ENCODE measurements at places on chromosomes 12 and 14.

DNA sequence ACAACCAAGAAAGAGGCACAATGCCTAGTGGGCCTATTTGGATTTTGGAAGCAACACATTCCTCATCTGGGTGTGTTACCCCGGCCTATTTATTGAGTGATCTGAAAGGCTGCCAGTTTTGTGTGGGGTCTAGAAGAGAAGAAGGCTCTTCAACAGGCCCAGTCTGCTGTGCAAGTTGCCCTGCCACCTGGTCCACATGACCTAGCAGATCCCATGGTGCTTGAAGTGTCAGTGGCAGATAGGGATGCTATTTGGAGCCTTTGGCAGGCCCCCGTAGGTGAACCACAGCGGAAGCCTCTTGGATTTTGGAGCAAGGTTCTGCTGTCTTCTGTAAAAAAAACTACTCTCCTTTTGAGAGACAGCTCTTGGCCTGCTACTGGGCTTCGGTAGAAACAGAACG, 820.1 kb downstream of the TMTC2 start:
- DNase-seq, result no peak

DNA sequence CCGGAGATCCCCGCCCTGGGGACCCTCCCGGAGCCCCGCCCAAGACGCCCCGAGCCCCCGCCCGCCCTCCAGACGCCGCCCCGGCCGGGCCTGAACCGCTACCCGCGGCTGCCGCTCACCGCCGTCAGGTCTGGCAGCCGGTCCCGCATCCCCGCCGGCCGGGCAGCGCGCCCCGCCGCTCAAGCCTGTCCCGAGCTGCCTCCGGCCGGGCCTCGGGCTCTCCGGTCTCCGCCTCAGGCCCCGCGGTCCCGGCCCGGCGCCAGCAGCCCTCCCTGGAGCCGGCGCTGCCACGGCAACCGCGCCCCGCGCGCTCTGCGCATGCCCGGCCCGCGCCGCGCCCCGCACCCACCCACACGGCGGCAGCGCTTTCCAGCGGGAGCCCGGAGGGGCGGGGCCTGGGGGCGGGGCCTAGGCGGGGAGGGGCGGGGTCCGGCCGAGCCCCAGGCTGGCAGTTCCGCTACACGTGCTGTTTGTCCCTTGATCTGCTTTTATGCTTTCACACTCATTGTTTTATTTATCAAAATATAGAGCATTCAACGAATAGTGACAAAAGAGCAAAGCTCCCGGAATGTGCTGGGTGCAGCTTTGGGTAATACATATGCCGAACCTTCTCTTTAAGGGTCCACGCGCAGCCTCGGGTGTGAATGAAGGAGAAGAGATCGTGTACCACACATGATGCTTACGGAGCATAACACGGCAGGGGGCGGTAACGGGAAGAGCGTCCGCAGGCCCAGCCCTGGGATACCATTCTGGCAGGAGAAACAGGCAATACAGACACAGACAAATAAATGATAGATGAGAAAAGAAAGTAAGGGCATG, at the start of gene STX2:
STX2 (minus strand) TSS at position 300 of the 819 bp plus-strand sequence; CDS start at position 149, 151 bp downstream.
- DNase-seq, result peak; percentile 73

DNA sequence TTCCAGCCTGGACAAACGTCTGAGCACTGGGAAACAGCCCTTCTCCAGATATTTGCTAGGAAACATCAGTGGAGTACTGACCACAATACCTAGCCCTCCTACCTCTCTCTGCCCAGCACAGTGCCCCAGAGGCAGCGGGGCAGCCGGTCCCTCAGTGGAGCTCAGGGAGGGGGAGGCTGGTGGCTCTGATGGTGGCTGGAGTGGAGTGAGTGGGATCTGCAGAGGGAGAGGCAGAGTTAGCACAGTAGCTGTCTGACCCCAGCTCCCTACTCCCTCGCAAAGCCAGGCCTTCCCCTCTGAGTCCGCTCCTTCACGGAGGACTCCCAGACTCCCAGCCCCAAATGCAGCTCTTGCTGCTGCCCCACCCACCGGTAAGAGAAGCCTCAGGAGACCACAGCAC, 30.0 kb downstream of the NCKAP5L start:
- no peak for DNase-seq

DNA sequence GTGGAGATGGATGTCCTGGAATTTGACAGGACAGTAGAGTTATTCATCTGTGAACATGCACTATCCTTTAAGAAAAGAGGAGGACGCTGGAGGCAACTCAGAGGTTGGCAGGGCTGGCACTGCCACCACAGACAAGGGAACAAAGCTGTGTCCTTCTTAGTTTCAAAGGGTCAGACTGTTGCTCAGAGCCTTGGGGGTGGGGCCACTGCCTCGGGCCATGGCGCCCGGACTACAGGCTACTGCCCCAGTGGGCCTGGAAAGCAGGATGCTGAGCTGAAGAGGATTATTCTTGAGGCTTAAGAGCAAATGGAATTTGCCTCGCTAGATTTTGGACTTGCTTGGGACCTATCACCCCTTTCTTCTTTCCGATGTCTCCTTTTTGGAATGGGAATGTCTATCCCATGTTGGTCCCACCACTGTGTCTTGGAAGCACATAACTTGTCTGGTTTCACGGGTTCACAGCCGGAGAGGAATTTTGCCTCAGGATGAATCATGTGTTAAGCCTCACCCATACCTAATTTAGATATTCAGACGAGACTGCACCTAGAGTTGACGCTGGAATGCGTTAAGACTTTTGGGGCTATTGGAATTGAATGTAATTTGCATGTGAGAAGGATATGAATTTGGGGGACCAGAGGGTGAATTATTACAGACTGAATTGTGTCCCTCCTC, 114.8 kb upstream of the RFLNA start:
- DNase-seq, result no peak

- DNase-seq, result no peak
Observed at GRCh38 chr12:50660425-50660822, 103.5 kb upstream of the ATF1 start.

GRCh38 chr12:39804898-39805297, 185.3 kb upstream of the ABCD2 start:
- DNase-seq, result no peak

- DNase-seq, result no peak
Observed at GRCh38 chr12:68796399-68796798, 11.6 kb upstream of the MDM2 start.

GRCh38 chr12:52033446-52034140, 17.6 kb upstream of the NR4A1 start:
- DNase-seq, result no peak

DNA sequence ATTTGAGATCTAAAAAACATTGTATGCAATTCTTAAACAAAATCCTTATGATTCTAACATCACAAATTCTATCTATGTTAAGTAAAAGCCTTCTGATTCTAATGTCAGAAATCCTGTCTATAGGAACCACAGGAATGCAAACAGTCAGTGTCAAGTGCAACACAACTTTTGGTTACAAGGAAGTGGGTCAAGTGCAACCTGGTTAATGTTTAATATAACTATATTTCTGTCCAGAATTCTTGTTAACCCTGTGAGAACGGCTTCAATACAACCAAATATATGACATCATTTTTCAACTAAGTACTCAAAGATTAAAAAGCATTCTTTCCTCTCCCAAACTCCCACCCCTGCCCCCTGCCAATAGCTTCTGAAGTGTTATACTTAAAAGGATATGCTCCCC, 107.9 kb upstream of the PLEKHA5 start:
- no peak for DNase-seq

- DNase-seq, result no peak
Observed at GRCh38 chr12:3190101-3190500, 112.9 kb downstream of the TSPAN9 start.

DNA sequence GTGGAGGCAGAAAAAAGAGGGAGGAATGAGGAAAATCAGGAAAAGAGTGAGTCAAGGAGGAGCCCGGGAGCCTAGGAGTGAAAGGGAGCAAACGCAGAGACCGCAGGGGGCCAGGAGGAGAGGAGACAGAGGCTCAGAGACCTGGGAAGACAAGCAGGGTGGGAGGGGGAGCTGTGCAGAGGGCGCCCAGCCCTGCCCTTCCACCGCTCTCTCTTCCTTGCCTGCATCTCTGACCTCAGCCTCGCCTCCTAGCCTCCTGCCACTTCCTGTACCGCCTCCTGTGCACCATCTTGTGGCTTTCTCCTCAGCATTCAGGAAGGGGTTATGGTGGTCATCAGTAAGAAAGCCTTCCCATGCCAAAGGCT, 1.3 kb downstream of the CLSTN3 start:
- no peak for DNase-seq

- no peak for DNase-seq
Observed at GRCh38 chr12:20656600-20656999, 38.5 kb upstream of the SLCO1C1 start.

DNA sequence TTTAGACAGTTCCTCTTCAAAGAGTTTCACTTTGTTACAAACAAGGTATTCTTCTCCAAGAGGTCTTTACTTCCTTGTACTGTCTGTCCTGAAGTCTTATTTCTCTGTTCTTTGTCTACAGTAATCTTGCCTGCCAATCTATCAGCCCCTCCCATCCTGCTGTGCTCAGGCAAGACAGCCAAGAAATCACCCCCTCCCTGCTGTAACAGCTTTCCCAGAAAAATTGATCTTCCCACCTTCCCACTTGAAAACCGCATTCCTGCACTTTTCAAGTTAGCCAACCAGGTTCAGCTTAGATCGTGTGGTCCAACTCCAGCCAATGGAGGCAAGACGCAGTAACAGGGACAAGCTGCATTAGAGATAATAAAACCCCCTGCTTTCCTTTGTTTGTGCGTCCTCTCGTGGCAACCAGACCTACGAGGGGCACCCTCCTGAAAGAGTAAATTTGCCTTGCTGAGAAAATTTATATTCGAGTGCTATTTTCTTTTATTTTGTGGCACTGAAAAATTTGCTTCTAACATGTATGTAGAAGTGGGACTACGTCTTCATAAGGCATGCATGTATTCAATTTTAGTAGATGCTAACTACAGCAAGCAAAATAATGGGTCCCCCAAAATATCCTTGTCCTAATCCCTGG, 46.5 kb upstream of the ESR2 start:
- DNase-seq, result no peak

DNA sequence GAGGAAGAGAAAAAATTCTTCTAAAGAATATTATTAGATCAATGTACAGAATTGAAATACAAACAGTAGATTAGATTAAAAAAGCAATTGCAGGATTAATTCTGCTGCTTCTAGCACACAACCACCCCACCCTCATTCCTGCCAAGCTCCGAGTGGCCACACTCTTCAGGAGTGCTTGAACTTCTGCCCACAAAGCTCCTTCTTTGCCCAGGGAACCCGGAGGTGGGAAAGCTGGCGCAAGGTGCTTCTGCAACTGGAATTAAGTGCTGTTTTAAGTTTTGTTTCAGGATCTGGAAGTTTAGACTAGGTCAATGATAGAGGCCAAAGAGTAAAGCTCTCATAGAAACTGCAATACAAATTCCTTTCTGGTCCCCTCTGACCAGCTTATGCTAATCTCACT, 94.1 kb upstream of the BMP4 start:
- no peak for DNase-seq

- DNase-seq, result no peak
Observed at GRCh38 chr12:117792471-117792870, 176.3 kb downstream of the KSR2 start.

GRCh38 chr12:6393109-6393508, 9.1 kb downstream of the LTBR start:
- no peak for DNase-seq

- DNase-seq, result peak; percentile 41
Observed at GRCh38 chr12:51341251-51342007, 5.0 kb downstream of the CELA1 start.

DNA sequence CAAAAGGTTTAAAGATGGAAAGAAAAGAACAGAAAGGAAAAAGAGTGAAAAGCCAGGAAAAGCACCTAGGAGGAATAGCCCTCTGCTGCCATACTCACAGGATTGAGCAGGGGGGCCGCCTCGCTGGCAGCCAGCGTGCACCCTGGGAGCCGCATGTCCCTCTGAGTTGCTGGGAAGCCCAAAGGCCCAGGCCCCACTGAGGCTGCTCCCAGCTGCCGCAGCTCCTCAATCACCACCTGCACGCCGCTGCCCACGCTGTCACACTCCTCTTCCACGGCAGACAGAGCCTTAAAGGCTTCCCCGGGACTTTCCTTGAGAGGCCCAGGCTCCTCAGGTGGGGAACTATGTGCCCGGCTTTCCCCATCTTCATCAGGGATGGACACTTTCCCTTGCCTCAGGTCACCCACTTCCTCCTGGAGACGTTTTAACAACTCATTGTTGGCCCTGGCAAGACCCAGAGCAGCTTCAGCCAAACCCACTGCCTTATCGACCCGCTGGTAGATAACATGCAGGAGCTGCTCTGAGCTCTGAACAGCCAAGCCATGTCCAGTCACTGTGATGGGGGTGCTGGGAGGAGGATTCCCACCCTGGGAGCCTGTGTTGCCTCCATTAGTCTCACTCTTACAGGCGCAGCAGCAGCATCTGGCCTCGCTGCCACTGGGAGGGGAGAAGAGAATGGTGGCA, 11.5 kb downstream of the C14orf93 start:
- DNase-seq, result no peak

GRCh38 chr14:84323450-84323849, 1206.5 kb upstream of the FLRT2 start:
- DNase-seq, result no peak

GRCh38 chr14:79881299-79881698, 330.0 kb downstream of the DIO2 start:
- no peak for DNase-seq

DNA sequence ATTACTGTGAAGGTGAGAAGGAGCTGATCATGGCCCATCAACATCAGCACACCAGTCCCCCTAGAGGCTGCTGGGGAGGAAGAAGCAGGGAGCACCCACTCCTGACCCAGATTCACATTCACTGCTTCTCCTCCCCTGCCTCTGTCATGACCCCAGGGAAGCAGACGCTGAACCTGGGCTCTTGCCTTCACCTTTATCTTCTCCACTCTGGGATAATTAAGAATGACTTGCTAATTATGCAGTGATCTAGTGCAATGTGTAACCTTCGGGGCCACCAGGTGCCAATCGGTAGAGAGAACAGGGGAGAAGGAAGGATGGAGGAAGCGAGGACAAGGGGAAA, 44.4 kb upstream of the IQSEC3 start:
- DNase-seq, result no peak

DNA sequence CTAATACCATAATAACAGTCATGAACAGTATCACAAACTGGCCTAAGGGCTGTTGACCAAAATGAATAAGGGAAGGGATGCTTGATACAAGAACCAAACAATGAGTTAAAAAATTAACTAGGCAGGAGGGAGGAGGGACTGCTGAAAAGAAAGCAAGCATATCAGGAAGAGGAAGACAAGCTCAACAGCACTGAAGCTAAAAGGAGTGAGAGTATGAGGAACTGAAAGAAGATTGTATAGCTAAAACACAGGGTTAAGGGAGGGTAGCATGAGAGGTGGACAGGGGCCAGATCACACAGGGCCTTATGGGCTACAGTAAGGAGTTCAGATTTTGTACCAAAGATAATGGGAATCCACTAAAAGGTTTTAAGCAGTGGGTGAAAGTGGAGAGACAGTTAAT, 34.1 kb downstream of the ITGA7 start:
- no peak for DNase-seq

GRCh38 chr14:101834800-101835547, 73.5 kb downstream of the PPP2R5C start:
- no peak for DNase-seq

- no peak for DNase-seq
Observed at GRCh38 chr14:34920339-34920738, 45.2 kb upstream of the BAZ1A start.

GRCh38 chr12:69932154-69932553, 107.1 kb downstream of the MYRFL start:
- no peak for DNase-seq

- no peak for DNase-seq
Observed at GRCh38 chr14:71931492-71932228, 569 bp upstream of the RGS6 start.

Measured in hypothalamus (tissue), 51 donors.